ENCODE measurements at places on chromosomes 4 and X.

DNA sequence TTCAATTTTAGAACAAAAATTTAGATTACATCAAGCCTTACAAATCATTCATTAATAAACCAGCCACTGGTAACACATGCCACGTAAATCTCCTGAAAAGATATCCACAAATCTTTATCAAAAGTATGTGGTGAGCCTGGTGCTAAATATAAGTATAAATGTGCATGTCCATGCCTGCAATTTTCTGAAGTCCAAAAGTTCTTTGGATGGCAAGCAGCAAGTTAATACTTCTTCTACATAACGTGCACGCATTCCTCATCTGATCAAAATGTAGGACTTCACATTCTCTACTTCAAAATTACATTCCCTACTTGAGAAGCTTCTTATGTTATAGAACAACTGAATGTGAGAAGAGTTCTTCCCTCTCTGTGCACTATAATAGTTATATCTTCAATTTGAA, 49.8 kb downstream of the HHIP start:
- DNase-seq = no peak

GRCh38 chrX:110786486-110786885, 9.1 kb downstream of the CHRDL1 start:
- DNase-seq = no peak

GRCh38 chr4:142274137-142274536, 572.0 kb downstream of the INPP4B start:
- no peak for DNase-seq

GRCh38 chr4:99264927-99265326, 25.9 kb downstream of the ADH1A start:
- no peak for DNase-seq

- no peak for DNase-seq
Measured at GRCh38 chr4:38153387-38153760, 193.2 kb downstream of the PTTG2 start.

- DNase-seq = no peak
Measured at GRCh38 chr4:127849505-127850234, 31.0 kb upstream of the PLK4 start.
